ENCODE measurements at places on chromosomes 1 and 21.

DNA sequence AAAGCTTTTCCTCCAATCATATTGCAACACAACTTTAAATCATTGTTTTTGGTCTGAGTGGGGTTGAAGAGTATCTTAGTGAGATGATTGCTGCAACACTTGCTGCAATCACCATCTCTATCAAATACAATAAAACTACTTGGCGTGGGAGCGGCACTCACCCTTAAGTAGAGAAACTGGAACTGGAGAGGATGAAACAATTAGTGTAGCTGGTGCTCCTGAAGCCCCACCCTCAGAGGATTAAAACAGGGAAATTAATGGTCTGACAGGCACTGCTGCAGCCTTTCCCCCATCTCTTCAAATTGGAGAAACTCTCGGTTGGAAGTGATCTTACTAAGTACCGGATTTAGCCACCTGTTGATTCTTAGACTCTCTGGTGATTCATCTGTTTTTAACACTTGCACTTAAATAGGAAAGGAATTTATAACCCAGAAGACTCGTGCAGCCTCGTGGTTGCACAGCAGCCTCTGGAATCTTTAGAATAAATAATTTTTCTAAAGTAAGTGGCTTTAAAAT is 80.5 kb upstream of the KIF26B start:
- DNase-seq: no peak

GRCh38 chr1:69511426-69512192 is 56.1 kb upstream of the LRRC7 start:
- no peak for DNase-seq

GRCh38 chr1:181135437-181135731 is 46.9 kb downstream of the IER5 start:
- DNase-seq: no peak

GRCh38 chr21:46472246-46472645 is 13.6 kb downstream of the DIP2A start:
- no peak for DNase-seq

GRCh38 chr1:43984855-43985254 is 5.8 kb downstream of the B4GALT2 start:
- no peak for DNase-seq

- no peak for DNase-seq
These were observed 200.2 kb downstream of the ST6GALNAC3 start for GRCh38 chr1:76274718-76275117.

- DNase-seq: peak; percentile 15
These were observed 2.5 kb downstream of the TFF3 start for GRCh38 chr21:42312626-42313104.

DNA sequence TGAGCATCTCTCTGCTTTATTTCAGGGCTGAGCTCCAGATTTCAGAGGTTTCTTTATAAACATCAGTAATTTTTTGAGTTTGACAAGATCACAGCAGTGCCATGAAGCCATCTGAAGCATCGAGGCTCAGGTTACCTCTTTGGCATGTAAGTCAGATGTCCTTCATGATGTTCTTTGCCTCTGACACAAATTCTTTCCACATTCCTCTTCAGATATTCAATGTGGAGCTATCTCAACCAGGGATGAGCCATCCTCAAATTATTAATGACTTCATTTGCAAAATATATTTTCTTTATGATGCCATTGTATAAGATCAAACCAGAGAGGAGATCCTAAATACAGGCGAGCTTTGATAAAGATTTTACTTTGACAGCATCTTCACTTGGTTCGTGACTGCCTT is 256.7 kb downstream of the COL11A1 start:
- DNase-seq: no peak

DNA sequence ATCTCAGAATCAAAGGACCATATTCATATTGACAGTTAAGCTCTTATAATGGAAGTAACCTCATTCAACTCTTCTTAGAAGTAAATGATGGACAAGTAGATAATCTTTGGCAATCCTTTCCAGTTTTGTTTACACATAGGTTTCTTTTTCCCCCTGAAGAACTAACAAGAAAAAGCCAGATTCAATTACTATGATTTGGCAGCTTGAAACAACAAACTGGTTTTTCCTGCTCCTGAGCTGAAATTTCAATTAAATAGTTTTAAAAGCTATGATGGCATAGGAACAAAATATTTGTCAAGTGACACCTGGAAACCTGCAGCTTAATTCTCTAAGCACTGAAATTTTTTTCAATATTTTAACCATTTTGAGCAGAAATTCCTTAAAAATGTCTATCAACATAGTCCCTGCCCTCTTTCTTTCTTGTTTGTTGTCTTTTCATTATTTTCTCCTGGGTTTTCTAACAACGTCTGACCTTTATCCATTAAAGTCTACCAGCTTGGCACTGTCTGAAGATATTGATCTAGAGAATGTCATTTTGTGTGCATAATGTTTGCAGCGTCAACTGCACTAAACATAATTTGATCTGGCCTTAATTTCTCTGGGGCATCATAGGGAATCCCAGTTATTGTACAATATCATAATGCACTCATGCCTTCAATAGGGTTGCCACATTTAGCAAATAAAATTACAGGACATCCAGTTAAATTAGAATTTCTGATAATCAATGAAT is 4.0 kb upstream of the SLC35A3 start:
- DNase-seq: no peak

DNA sequence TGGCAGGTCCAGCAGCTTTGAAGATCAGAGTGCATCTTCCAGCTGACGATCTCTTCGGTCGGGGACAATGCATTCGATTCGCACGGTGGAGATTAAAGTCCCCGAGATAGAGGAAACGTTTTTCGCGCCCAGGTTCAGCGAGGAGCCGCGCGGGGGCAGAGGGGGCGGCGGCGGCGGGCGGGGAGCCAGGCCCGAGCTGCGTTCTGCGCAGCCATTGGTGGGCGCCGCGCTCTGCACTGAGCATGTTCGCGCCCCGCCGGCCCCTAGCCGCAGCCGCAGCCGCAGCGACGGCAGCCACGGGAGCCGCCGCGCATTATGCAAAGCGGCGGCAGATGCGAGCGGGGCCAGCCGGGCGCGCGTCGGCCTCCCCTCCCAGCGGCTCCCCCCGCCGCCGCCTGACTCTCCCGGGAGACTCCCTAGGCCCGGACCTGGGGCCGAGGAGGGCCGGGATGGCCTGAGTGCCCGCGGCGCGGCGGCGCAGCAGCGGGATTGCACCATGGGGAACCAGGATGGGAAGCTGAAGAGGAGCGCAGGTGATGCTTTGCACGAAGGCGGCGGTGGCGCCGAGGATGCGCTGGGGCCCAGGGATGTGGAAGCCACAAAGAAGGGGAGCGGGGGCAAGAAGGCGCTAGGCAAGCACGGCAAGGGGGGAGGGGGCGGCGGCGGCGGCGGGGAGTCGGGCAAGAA is at the start of gene FMN2:
TSS of gene FMN2 (plus strand) at position 270 of the 687 bp plus-strand sequence. CDS start at position 497, 227 bp downstream.
- DNase-seq: peak; percentile 36

GRCh38 chr1:8217011-8217711 is 100.8 kb upstream of the SLC45A1 start:
- no peak for DNase-seq

- no peak for DNase-seq
These were observed 11.5 kb downstream of the SLC37A1 start for GRCh38 chr21:42525029-42525581.

- DNase-seq: no peak
These were observed 587.5 kb upstream of the ADGRL2 start for GRCh38 chr1:81213279-81213678.

DNA sequence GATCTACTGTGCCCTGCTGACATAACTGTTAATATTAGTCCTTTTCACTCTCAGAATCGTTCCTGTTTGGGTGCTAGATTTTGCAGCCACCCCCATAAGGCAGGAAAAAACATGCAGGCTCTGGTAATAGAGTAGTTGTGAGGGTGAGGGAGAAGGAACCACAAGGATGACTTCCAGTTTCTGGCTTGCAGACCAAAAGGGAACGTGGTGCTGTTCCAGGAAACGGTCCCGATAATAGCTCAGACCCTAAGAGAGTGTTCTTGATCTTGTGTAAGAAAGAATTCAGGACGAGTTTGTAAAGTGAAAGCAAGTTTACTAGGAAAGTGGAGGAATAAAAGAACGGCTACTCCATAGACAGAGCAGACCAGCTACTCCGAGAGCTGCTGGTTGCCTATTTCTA is 50.7 kb upstream of the RHOU start:
- no peak for DNase-seq

- no peak for DNase-seq
These were observed 37.3 kb upstream of the KAZN start for GRCh38 chr1:14561014-14561693.

- no peak for DNase-seq
These were observed 135.2 kb downstream of the NTPCR start for GRCh38 chr1:233085566-233085965.

- no peak for DNase-seq
These were observed 198.3 kb downstream of the OLFM3 start for GRCh38 chr1:101798417-101798816.

GRCh38 chr1:109096120-109096519 is 5.6 kb downstream of the TMEM167B start:
- DNase-seq: no peak

DNA sequence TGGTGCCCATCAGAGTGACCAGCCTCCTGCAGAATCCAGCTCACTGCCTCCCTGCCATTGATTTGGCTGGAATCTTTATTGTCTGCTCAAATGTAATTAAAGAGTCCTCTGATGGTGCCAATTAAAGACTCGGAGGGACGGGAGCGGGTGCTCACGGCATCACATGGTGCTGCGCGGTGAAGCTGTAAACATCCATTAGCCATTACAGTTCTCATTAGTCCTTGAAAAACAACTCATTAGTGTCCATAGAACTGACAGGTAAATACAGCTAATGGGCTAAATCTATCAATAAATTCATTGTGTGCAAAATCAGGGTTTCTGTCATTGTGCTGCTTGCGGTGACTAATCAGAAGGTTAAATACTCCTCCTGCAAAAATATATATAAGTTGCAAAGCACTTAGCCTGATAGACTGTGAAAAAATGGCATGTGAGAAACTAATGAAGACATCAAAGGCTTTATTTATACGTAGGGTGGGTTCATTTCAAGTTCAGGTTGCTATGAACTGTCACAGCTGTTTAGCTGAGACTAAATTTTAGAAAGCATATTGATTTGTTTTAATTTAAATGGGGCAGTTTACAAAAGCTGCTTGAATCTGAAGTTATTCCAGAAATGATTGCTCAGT is 289.8 kb upstream of the POU3F1 start:
- DNase-seq: peak; percentile 42

DNA sequence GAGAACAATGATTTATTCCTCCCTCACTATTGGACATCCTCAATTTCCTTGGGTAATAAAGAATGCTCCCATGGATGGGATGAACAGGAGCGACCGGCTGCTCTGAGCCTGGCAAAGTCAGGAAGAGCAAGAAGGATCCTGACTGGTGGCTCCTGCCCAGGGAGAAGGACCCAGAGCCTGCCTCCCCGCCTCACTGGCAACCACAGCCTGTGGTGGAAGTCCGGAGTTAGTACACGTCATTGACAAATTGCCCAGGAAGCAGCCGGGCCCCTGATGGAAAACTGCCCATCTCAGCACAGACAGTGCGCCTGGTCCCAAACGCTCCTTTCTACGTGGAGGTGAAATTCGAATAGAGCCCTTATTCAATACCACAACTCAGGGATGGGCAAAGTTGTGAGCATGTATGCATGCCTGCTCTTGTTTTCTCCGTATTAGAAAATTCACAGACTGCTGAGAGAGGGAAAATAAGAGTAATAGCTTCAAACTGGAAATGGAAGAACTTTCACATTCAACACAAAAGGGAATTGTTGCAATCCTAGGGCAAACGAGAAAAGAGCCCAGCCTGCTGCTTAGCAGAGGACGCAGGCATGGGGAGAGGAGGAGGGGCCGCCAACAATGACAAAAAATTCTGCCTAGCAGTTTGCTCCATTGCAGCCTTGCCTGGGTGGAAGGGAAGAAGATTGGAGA is 397.1 kb upstream of the VAMP3 start:
- DNase-seq: no peak

DNA sequence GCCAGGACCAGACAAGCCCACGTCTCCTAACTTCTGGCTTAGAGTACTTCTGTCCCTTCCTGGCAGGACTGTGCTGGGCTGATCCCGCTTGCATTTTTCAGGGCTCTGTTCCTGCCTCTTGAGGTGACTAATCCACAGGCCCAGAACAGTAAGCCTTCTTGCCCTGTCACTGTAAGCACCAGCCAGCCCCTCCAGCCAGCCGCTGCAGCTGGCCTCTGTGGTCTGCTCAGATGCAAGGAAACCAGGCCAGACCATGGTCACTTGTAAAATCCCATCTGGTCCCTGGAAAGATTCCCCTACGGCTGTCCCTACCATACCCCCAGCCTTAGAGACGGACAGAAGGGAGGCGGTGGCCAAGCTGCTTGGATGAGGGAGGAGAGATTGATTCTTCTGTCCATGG is 74.2 kb downstream of the KIRREL1 start:
- no peak for DNase-seq

DNA sequence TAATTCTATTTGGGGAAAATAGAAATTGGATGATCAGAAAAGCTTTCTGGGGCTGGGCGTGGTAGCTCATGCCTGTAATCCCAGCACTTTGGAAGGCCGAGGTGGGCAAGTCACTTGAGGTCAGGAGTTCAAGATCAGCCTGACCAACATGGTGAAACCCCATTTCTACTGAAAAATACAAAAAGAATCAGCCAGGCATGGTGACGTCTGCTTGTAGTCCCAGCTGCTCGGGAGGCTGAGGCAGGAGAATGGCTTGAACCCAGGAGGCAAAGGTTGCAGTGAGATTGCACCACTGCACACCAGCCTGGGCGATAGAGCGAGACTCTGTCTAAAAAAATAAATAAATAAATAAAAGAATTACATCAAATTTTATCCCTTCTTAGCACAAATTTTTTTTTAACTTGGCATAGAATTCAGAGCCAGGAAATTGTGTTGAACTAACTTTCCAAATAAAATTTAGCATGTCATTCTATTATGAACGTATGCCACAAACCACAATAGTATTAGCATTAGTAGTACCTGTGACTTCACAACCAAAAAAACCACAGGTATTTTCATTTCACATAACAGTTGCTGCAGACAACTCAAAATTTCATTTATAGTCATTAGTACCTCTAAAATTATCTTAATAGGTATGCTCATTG is 4.5 kb upstream of the ANKRD13C start:
- no peak for DNase-seq

DNA sequence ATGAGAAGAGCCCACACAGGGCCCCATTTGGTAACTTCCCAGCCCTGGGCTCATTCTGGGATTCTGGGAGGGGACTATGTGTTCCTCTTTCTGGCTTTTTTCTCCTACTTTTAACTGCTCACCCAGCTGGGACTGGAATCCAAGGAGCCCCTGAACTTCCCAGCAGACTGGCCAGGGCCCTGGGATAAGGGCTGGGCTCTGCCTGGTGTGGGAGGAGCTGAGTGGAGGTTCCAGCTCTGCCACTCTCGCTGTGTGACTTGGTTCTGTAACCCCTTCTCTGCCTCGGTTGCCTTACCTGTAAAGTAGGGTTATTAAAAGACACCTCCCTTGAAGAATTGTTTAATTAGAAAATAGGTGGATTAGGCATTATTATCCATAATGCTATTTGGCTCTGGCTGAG is 19.6 kb upstream of the EPB41 start:
- no peak for DNase-seq

GRCh38 chr1:198865319-198865718 is 226.5 kb downstream of the PTPRC start:
- DNase-seq: no peak

Data from NCI-H1417 treated with DMSO at 0.1 percent for 48 hours (cell line).